BJ (cell line): ENCODE measurements at places on chromosomes 6 and 20.

DNA sequence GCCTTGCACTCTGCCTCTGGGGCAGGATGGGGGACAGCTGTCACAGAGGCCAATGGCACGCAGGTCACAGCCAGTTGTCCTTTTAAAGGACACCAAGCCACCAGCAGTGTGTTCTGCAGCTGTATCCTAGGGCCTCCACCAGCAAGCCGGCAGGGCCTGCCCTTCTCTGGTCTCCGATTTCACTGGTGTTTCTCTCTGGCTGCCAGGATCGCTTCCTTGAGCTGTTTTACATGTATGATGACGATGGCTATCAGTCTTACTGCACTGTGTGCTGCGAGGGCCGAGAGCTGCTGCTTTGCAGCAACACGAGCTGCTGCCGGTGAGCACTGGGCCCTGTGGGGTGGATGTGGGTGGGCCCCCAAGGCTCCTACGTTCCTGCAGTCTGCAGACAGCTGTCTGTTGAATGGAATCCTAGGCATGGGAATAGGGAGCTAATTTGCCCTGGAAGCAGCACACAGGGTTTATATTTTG lies 22.7 kb upstream of the MAPRE1 start:
- DNase-seq: no peak

DNA sequence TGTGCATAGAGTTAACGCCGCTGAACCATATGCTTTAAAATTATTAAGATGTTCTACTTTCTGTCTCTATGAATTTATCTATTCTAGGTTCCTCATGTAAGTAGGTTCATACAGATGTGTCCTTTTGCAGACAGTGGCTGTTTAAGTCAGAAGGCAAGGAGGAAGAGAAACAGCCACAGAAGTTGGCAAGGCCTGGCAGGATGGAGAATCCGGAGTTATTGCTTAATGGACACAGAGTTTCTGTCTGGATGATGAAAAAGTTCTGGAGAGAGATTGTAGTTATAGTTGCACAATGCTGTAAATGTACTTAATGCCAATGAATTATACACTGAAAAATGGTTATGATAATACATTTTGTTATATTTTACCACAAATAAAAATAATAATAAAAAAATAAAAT lies 283.6 kb upstream of the CNR1 start:
- DNase-seq: no peak

- no peak for DNase-seq
Observed at GRCh38 chr6:18261877-18262276, 2.5 kb downstream of the DEK start.

DNA sequence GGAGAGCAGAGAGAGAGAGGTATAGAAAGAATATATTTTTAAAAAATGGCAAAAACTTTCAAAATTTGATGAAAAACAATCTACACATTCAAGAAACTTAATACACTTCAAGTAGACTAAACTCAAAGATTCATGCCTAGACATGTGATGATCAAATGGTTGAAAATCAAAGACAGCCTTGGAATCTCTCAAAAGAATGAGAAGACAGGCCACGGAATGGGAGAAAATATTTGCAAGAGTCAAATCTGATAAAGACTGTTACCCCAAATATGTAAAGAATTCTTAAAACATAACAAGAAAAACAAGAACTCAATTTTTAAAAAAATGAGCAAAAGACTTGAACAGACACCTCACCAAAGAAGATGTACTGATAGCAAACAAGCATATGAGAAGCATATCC lies 49.7 kb downstream of the THEMIS start:
- DNase-seq: peak; percentile 41

DNA sequence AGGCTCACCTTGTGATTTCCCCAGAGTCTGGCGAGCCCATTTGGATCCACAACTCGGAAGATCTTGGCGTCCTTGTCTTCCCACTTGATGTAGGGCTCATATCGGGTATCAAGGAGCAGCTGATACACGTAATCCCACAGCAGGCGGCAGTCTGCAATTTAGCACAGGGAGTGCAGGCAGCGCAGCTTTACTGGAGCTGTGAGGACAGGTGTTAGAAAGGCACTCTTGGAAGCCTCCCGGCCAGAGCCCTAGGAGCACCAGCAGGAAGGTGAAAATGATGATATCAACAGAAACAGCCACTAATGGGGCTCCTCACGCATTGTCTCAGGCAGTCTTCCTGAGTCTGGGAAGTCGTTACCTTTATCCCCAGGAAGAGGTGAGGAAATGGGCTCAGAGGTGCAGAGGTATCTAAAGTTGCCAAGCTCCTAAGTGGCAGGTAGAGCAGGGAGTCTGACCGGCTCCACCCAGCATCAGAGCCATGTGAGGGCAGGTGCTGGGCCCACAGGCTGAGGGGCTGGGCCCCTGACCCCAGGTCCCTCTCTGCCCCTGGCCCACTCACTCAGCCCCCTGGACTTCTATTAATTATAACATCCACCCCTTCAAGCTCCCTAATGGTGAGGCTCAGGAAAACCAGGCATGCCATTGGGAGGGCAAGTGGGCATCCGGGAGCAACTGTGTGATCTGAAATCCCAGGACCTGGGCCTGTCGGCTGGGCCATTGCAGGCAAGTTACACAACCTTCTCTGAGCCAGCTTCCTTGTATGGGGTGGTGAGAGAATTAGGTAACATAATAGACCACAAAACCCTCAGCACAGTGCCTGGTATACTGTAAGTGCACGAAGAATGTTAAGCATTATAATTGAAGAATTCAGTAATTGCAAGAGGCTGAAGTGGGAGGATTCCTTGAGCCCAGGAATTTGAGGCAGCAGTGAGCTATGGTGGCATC lies 18.3 kb downstream of the ETV7 start:
- peak; percentile 92 for DNase-seq
